Keratinocyte (primary cell): ENCODE measurements at places on chromosomes 13 and 19.

DNA sequence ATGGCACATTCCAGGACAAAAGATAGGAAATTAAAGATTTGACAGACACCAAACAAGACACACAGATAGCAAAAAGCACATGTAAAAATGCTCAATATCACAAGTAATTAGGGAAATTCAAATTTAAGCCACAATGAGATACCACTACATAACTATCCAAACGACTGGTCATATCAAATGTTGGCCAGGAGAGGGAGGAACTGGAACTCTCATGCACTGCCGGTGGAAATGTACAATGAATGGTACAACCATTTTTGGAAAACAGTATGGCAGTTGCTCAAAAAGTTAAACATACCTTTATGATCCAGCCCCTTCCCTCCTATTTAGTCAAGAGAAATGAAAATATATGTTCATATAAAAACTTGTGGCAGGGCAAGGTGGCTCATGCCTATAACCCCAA, 36.8 kb upstream of the CYP2S1 start:
- no peak for DNase-seq

- DNase-seq, result no peak
Measured at GRCh38 chr19:49684251-49684982, 5.0 kb upstream of the ADM5 start.

DNA sequence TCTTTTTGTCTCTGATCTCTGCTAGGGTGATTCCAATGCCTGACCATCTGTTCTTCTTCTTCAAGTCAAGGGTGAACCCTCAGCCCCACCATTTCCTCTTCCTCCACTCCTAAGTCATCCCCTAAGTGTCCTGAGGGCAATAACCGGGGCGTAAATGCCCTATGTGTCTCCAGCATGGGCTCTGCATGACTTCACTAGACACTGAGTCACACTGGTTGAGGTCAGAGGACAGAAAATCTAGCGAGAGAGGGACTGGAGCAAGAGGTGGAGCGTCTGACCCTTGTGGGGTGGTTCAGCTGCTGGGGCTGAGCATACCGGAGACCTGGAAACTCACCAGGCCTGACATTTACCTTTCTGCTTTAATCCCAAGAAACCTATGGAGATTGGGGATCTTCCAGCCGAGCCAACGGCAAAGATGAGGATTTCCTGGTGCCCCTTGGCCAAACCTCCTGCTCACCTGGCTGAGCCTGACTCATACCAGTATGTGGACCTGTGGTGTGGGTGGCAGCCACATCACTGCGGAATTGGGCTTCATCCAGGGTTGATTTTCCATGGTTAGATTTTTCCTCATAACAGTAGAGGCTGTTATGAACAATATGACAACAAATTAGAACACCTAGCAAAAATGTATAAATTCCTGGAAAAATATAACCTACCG, 26.9 kb downstream of the SCGB2B2 start:
- no peak for DNase-seq

GRCh38 chr19:30665449-30665848, 293.3 kb downstream of the ZNF536 start:
- no peak for DNase-seq

DNA sequence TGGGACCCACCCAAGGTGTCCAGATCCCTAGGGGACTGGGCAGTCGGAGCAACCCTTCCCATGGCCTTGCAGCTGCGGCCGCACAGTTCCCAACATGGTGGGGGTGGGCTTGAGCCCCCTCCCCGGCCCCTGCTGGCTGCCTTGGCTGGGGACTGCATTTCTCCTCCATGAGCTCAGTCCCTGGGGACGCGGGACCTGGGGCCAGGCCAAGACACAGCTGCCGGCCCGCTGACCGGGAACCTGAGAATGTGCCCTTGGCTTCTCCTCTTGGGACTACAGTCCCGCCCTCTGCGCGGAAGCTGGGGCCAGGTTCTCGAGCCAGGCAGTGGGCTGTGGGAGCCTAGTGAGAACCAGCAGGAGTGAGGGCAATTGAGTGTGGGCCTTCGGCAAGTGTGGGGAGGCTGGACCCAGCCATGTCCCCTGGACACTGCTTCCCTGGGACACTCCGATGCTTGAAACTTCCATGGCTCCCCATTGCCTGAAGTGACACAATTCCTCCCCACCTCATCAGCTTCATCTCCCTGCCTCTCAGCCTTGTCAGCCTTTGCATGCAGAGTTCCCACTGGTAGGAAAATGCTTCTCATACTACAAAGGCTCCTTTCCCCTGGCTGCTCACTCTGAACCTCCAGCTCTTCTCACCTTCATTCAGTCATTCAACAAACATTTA, 13.1 kb upstream of the NOTCH3 start:
- no peak for DNase-seq

DNA sequence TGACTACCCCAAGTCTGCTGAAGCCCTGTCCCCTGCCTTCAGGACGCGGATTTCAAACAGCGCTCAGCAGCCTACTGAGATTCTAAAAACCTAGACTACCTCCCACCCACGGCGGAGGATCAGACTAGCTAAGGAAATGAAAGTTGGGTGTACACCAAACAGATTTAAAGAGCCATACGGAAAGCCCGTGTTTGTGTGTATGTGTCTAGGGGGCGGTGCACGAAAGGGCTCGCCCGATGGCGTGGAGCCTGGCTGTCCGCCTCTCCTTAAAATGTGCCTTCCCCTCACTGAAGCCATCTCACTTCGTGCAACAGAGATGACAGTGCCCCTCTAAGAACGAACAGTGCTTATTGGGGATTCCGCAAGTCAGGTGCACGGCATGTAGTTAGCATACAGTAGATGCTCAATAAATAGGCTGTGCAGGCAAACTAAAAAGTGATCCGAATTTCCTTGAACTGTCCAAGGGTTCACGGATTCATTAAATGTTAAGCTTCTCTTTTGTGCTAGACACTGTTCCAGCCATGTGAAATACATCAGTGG, 639 bp downstream of the LENG1 start:
- no peak for DNase-seq

DNA sequence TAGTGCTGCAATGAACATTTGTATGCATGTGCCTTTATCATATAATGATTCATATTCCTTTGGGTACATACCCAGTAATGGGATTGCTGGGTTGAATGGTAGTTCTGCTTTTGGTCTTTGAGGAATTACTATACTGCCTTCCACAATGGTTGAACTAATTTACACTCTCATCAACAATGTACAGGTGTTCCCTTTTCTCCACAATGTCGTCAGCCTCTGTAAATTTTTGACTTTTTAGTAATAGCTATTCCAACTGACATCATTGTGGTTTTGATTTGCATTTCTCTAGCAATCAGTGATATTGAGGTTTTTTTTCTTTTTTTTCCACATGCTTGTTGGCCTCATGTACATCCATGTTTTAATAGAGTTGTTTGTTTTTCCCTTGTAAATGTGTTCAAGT, 2473.5 kb downstream of the PCDH9 start:
- no peak for DNase-seq

GRCh38 chr13:113298043-113298945, 1.3 kb downstream of the LAMP1 start:
- no peak for DNase-seq

DNA sequence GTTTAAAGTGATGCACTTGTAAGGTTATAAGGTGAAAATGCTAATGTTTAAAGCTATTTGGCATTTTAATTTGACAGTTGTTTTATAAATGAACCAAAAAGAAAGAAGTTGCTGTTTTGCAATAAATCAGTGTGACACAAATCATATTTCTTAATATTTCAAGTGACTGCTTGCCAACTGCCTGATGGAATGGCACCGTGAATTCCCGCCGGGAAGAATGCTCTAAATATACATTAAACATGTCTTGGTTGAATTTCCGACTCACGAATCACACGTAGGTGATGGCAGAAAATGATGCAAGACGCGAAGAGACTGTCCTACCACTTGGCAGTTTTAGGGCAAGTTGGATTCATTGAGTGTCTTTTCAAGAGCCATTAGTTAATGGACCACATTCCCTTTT, 3.1 kb upstream of the GJB2 start:
- DNase-seq, result no peak

- no peak for DNase-seq
Measured at GRCh38 chr13:51562011-51562671, 22.1 kb upstream of the WDFY2 start.

DNA sequence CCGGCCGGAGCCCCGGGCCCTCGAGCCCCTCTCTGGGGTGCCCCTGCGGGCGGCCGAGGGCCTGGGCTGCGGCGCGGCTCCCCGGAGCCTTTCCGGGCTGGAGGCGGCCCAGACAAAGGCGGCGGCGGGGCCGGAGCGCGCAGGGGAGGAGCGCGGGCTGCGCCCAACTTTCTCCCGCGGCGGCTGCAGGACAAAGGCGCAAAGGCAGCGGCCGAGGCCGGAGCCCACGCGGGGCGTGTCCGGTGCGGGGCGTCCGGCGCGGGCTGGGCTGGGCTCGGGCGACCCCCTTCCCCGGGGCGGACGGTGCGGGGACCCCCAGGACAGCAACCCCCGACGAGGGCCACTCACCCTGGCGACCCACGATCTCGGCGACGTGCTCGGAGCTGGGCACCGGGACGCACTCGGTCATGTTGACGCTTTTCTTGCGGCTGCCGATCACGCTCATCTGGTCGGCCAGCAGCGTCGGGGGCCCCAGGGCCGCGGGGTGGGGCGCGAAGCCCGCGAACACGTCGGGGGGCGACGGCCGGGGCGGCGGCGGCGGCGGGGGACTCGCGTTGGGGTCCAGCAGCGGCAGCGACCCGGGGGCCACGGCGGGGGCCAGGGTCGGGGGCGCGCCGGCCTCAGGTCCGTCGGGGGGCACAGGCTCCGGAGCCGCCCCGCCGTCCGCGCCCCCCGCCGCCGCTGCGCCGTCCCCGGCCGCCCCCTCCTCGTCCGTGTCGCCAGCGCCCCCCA, 843 bp downstream of the MEX3D start:
- DNase-seq, result no peak

DNA sequence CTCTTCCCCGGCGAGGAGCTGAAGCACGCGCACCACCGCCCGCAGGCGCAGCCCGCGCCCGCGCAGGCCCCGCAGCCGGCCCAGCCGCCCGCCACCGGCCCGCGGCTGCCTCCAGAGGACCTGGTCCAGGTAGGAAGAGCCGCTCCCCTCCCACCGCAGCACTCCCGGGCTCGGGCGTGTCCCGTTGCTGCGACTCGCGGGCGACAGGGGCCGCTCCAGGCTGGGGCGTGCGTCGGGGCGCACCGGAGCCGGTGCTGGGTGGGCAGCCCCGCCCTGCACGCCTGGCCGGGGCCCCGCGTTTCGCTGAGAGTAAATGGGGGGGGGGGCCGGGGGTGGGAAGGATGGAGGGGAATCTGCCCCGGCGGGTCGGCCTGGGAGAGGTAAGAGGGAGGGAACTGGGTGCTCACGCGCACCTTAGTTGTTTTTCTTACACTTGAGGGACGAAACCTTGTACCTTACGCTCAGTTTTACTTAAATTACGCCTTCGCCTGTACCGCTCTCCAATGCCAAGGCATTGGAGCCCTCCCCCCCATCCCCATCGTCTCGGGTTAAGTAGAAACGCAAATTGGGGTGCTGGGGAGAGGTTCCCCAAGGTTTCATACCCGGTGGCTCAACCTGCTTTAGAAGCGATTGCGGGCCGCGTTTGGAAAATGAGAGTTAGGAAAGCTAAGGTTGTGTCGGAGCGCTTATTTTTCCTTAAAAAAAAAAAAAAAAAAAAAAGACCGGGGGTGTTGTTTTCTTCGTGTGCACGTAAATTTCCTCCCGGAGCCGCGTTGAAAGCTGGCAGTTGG, 850 bp downstream of the KLF5 start:
- DNase-seq, result no peak

GRCh38 chr19:50607874-50608785, 31.6 kb downstream of the SYT3 start:
- DNase-seq, result no peak

DNA sequence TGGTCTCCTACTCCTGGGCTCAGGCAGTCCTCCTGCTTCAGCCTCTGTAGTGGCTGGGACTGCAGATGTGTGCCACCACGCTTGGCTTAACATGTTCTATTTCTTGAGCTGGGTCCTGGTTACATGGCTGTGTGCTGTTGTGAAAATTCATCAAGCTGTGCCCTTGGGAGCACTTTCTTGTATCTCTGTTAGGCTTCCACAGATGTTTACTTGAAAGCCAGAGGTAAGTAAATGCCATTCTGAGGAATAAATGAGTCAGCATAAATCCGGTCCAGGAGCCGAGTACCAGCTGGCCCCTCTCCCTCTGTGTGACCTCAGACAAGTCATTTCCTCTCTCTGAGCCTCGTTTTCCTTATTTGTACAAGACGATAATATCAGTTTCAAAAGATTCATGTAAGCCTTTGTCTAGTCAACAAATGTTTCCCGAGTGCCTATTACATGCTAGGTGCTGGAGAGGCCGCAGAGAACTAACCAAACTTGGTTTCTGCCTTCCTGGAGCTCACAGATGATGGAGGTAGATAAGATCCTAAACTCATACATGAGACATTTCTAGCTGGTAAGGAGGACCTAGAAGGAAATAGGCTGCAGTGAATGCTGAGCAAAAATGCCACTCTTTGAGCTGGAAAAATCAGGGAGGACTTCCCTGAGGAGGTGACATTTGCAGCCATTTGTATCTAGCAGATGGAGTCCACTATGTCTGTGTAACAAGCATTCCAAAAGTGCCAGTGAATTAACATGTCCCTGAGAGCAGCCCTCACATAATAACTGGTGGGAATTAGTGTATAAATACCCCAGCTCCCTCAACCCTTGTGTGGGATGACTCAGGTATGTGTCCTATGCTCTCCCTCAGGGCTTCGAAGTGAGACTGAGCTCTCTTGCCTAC, 2.7 kb upstream of the RASAL3 start:
- no peak for DNase-seq

- no peak for DNase-seq
Measured at GRCh38 chr19:49113762-49114629, at the start of gene LIN7B. Gene LIN7B (plus strand): TSS chr19:49114370. CDS start chr19:49114405, 35 bp downstream.

DNA sequence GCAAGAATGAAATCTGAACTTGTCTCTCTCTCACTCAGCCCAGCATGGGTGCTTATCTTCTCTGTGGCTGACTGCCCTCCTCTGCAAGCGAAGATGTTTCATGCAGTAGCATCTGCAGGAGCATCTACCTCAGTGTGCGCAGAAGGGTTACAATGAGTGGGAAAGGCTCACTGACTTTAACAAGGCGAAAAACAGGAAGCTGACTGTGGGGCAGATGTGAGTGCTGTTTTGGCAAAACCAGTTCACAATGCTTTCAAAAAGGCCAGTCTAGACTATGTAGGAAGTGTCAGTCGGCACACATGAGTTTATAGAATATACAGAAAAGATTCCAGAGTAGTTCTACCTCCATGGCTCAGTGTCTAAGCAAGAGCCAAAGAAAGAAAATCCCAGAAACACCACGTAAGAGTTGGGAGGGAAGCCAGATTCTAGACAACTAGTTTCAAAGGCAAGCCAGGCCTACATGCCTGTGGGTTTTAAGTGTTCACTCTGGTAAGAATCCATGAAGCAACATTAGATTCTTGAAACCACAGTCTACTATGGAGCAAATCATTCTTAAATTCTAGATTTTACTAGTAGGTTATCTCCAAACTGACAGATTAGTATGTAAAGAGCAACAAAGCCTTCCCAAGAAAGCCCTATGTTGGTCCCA, 124.5 kb downstream of the ABCC4 start:
- no peak for DNase-seq

GRCh38 chr19:310141-310651, 19.0 kb upstream of the PLPP2 start:
- no peak for DNase-seq

DNA sequence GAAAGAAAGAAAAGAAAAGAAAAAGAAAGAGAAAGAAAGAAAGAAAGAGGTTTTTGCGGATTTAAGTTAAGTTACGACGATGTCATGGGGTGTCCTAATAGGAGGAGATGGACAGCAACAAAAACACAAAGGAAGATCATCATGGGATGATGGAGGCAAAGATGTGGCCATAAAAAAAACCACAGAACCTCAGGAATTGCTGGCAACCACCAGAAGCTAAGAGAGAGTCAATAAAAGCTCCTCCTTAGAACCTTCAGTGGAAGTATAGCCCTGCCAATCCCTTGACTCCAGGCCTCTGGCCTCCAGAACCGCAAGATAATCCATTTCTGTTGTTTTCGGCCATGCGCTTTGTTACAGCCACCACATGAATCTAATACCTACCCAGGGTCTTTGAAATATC, 11.5 kb downstream of the PLEKHA4 start:
- no peak for DNase-seq
